Activated T-cell treated with anti-CD3 and anti-CD28 coated beads for 1 hour (primary cell): ENCODE measurements at places on chromosomes 13 and 19.
A peak's percentile ranks its signal among the peaks of the same experiment; 100 is the strongest.

- DNase-seq = no peak
Measured at GRCh38 chr13:32432856-32433255, 4.9 kb upstream of the N4BP2L1 start.

DNA sequence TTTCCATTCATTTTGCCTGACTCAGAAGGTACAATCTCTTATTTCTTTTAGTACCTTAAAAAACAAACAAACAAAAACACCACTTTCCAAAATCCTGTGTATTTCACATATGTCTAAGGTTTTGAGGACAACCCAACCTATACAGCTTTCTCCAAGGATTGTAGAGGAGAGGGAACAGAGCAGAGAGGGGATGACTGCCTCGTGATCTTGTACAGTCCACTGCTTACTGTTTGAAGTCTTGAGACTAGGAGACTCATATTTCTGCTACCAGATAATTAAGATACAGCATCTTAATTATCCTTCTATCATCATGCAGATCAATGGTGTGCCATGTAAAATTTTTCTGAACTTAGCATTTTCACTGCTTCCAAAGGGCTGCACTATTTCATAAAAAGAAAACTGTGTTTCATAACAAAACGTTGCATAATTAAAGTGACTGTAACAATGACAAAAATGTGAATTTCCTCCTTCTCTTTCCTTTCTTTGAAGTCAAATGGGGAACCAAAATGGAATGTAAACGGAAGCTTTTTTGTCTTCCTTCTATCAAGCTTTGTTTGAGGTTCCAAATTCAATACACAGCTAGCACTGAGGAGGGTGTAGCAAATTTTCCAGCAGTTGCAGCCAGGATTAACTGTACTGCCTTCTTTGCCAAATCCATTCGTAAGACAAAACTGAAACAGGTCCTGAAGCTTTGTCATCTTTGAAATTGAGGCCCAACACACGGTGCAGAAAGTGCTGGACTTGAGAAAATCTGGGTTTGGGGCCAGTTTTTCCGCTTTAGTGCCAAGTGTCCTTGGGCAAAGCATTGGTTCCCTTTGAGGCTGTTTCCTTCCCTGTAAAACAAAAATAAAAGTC lies 34.9 kb upstream of the RCBTB2 start:
- DNase-seq = no peak

- DNase-seq = peak; percentile 83
Measured at GRCh38 chr19:41887711-41888382, 4.9 kb downstream of the ARHGEF1 start.

- peak; percentile 48 for DNase-seq
Measured at GRCh38 chr19:703651-704446, 4.9 kb upstream of the PALM start.

- no peak for DNase-seq
Measured at GRCh38 chr13:85565652-85566051, 233.6 kb downstream of the SLITRK6 start.

- DNase-seq = no peak
Measured at GRCh38 chr13:110055089-110055488, 251.9 kb downstream of the COL4A1 start.

DNA sequence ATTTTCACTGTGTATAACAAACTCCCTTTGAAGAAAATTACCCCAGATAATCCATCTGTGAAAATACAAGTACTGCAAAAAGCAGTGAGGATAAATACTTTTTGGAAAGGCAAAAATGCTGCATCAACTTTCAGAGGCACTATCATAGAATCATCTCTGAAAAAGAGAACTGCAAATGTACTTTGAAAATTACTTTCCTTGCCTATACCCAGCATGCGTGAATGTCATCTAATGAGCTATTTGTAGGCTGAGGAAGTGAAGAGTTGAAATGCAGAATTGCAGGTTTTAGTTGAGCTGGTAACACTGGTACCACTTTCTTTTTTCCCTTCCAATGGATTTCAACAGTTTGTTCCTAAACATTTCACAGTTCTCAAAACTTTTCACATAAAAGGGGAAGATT lies 196.7 kb downstream of the TBC1D4 start:
- DNase-seq = no peak

- DNase-seq = no peak
Measured at GRCh38 chr13:110431425-110432294, 124.6 kb downstream of the COL4A2 start.

GRCh38 chr13:32736648-32737047 lies 150.4 kb downstream of the PDS5B start:
- no peak for DNase-seq

GRCh38 chr19:40303765-40304164 lies 18.6 kb upstream of the AKT2 start:
- DNase-seq = no peak

GRCh38 chr13:23081220-23081619 lies 99.6 kb upstream of the SGCG start:
- no peak for DNase-seq

- DNase-seq = no peak
Measured at GRCh38 chr13:30312904-30313303, 5.6 kb upstream of the KATNAL1 start.

DNA sequence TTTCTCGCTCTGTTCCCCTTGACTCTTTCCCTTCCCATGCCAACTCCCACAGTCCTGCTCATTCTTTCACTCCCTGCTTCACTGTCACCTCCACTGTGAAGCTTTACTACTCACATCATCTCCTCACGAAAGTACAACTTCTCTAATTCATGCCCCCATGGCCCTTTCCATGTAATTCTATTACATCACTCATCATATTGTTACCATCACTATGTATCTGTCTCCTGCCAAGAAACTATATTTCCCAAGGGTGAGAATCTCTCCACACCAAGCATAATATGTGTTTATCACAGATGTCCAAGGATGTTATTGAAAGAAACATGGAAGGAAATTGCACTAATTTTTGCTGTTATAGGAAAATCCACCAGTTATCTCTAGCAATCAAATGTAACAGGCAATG lies 37.2 kb upstream of the LRCH1 start:
- DNase-seq = no peak

GRCh38 chr19:9823816-9824215 lies 3.9 kb upstream of the UBL5 start:
- no peak for DNase-seq

- no peak for DNase-seq
Measured at GRCh38 chr13:50460358-50460757, 383.1 kb downstream of the DLEU7 start.

DNA sequence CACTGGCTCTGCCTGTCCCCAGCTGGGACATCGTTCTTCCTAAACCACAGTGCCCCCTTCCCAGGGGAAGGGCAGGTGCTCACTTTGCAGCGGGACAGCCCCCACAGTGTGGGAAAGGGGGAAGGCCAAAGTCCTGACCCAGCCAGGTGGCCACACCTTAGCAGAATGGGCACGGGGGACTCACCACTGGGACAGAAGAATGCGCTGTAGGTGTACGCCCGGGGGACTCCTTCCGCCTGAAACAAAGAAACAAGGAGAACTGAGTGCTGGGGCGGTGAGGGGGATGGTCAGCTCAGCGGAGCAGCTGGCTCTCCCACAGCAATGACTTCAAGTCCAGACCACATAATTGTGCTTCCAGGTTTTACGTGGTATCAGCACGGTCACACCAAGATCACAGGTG lies 49.4 kb downstream of the F2RL3 start:
- no peak for DNase-seq

- no peak for DNase-seq
Measured at GRCh38 chr19:57689750-57690149, 8.0 kb downstream of the ZNF551 start.

DNA sequence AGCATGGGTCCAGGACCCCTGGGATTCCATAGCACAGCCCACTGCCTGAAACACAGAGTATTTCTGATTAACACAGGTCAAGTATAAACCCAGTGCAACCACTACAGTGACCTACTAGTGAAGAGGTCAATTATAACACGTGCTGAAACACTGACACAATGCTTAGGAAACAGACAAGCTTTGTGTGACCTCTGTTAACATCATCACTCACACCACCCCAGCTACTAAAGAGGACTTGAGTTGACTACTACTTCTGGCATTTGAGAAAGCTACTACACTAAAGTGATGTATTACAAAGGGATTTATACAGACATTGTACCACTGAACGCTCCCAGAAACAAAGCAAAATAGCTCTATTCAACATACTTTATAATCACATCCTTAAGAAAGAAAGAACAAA lies 1935.9 kb upstream of the PCDH20 start:
- DNase-seq = no peak

DNA sequence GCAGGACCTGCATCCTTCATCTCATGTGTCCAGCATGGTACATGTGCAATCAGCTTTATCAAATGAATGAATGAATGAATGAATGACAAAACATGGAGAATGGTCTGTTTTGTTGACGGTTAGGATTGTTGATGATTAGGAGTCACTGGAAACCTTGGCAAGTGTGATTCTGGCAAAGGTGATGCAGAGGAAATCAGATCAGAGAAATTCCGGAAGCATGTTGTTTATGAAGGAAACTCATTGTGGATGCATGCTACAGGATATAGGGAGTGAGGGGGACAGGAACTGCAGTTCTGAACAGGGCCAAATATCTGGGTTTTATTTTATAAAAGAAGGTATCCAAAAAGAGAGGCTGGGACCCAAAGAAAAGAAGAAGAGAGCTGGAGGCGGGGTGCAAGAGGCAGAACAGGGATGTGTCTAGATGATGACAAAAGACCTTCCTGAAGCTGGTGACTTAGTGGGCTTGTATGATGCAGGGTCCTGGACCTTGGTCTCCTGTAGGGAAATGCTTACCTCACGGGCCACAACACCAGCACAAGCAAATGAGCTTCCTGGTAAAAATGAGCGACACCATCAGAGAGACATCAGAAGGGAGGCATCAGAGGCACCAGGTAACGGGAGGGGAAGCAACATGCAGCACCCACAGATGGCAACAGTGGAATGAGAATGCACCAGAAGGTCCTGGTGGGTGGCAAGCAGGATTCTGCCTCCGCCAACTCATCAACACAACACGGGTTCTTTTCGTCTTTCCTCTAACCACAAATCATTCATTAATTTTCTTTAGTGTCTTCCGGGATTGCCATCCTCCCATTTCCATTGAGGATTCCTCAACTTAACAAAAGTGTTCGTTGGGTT lies 159.6 kb downstream of the FOXO1 start:
- no peak for DNase-seq
